ENCODE measurements at places on chromosomes 3 and 15.

DNA sequence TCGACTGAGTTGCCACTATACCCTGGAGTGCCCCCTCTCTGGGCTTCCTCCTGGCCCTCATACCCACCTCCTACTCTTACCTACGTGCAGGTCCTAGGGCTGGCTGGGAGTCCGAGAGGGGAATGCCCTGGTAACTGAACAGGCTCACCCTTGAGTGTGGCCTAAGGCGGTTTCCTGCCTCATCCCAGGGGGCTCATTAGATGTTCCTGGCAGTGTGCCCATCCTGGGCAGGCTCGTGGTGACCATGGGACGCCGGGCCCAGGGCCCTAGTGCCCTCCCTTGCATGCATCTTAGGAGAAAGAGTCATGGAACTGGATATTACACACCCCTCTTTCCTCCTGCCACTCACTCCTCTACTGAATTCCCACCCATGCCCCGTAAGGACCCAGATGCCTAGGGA lies 2.8 kb downstream of the SEMA4B start:
- no peak for DNase-seq

GRCh38 chr3:42057561-42058211 lies 33.5 kb upstream of the TRAK1 start:
- DNase-seq = no peak

- no peak for DNase-seq
These were observed 136.0 kb upstream of the CCDC54 start for GRCh38 chr3:107241217-107241616.

GRCh38 chr3:52106951-52107611 lies 47.1 kb downstream of the POC1A start:
- DNase-seq = no peak
